ENCODE measurements at places on chromosomes 5 and 9.

DNA sequence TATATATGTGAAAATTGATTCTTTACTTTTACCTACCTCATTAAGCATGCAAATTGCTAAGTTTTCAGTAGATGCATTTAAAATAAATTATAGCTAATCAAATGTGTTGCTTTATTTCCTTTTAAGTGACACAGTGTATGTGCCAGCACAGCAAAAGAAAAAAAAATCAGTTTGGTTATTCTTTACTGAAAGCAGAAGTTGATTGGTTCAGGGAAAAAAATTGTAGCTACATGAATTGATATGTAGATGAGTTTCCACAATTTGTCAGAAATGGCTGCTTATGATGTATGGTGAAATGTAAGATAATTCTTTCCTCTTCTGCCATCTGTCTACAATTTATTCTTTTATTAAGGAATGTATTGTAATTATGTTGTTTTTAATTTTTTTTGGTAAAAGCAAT, 57.8 kb downstream of the PARP8 start:
- no peak for DNase-seq

- no peak for DNase-seq
Measured at GRCh38 chr5:82211855-82212572, 66.1 kb downstream of the RPS23 start.

DNA sequence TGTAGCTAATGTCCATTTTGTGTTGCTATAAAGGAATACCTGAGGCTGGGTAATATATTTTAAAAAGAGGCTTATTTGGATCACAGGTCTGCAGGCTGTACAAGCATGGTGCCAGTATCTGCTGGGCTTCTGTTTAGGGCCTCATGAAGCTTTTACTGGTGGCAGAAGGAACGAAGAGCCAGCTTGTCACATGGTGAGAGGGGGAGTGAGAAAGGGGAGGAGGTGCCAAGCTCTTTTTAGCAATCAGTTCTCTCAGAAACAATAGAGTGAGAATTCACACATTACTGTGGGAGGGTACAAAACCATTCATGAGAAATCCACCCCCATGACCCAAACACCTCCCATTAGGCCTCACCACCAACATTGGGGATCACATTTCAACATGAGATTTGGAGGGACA, 340.9 kb downstream of the RASEF start:
- DNase-seq, result no peak

- no peak for DNase-seq
Measured at GRCh38 chr9:117368684-117369230, 46.1 kb downstream of the ASTN2 start.

GRCh38 chr9:131480258-131480657, 22.5 kb upstream of the POMT1 start:
- DNase-seq, result no peak

DNA sequence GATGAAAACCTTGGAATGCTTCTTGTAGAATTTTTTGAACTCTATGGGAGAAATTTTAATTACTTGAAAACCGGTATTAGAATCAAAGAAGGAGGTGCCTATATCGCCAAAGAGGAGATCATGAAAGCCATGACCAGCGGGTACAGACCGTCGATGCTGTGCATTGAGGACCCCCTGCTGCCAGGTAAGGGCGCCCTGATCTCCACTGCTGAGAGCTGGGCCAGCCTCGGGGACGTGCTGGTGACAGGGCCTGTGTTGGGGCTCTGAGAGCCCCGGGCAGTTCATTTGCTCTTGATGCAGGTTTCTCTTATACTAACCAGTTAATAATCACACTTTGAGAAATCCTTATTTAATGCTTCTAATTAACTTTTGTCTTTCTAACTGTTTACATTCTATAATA, 33.0 kb downstream of the TENT4A start:
- no peak for DNase-seq

GRCh38 chr5:87210076-87210475, 57.6 kb upstream of the RASA1 start:
- no peak for DNase-seq

- DNase-seq, result peak; percentile 8
Measured at GRCh38 chr9:22446589-22446949, at the start of gene DMRTA1. DMRTA1 (plus strand) TSS chr9:22446824; CDS start chr9:22447066, 242 bp downstream.

- no peak for DNase-seq
Measured at GRCh38 chr5:148839960-148840359, 13.5 kb downstream of the ADRB2 start.

DNA sequence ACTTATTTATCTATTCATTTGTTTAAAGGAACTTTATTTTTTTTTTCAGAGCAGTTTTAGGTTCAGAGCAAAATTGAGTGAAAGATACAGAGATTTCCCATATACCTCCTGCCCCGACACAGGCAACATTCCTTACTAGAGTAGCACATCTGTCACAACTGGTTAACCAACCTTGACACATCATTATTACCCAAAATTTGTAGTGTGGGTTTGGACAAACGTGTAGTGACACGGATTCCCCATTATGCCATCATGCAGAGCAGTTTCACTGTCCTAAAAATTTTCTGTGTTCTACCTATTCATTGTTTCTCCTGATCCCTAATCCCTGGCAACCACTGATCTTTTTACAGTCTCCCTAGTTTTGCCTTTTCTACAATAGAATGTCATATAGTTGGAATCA, 57.3 kb upstream of the LHFPL2 start:
- no peak for DNase-seq

DNA sequence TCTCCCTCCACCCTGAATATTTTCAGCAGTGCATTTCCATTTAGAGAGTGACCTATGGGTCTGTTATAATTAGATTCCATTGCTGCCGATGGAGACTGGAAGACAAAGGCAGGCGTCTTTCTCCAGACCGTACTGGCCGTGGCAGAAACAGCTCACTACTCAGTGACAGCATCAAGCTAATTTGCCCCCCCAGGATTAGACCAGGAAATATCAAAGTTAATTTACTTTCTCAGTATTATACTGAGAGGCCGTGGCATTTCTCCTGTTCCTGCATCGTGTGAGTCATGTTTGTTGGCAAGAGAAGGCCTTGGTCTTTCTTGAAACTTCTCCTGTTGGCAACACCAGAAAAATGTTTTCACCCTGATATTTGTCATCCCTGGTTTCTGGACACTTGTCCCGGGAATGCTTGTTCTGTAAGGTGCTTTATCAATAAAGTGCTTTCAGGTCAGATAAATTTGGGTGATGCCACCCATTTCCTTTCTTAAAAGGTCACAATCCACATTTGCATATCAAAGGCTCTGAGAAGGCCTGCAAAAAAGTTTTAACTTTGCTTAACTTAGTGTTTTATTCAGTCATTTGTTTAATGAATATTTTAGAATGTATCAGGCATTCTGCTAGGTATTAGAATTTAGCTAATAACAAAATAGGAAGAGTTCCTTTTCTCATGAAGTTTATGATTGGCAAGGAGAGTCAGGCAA, 28.4 kb downstream of the SV2C start:
- DNase-seq, result no peak

DNA sequence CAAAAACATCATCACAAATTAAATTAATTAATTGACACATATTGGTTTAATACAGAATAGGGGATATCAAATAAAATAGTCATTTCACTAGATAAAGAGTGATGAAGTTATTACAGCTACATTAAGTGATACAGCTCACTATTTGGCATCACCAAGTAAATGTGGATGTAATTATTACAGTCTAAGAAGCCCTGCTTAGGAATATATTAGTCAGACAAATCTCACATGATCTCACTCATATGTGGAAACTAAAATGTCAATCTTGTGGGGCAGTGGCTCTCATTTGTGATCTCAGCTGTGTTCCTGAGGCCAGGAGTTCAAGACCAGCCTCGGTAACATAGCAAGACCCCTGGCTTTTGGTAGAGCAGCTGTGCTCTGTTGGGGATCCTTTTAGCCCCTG, 233.4 kb upstream of the RGMB start:
- no peak for DNase-seq

DNA sequence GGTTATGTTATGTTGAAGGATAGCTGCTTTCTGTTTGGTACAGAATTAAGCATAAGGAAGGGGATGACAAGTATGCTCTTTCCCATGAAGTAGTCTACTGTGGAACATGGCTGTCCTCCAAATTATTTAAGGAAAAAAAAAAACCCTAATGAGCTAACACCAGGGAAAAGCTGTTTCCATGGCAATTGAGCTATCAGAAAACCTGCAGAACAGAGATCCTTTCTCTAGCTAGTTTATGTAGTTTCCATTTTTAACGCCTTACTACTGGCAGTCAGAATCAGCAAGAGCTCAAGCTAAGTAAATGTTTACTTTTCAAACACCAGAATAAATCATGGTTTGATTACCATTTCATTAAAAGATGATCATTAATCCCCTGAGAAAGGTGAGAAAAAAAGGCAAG, 287.4 kb upstream of the TARS1 start:
- no peak for DNase-seq

DNA sequence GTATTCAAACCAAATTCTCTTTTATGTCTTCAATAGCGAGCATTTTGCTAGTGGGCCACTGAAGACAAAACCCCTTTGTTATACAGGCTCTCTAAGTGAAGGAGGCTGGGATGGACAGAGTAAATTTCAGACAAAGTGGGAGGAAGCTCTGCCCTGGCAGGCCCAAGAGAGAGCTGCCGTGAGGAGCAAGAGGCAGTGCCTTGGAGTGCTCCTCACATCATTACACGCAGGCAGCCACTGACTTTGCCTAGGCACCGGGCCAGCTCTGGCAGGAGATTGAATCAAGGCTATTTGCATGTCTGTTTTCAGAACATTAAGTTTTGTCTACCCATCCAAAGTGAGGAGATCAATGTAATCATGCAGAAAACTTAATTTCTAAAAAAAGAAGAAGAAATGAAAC, 167.7 kb downstream of the CCDC192 start:
- DNase-seq, result no peak

- no peak for DNase-seq
Measured at GRCh38 chr5:26553079-26553478, 485.3 kb downstream of the CDH9 start.

DNA sequence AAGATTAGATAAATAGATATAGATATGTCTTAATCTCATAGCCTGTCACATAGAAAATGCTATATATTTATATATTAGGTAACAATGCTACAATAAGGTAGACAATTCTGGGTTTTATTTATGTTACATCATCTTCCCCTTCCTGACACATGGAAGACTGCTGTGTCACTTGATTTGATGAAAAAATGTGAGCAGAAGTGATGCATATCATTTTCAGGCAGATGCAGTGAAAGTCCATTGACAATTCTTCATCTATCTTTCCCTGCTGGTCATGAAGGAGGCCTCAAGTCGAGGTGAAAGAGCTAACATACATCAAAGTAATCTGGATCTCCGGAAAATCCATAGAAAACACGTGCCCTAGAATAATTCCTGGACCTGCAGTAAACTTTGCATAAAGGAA, 57.8 kb upstream of the CHD1 start:
- DNase-seq, result no peak

DNA sequence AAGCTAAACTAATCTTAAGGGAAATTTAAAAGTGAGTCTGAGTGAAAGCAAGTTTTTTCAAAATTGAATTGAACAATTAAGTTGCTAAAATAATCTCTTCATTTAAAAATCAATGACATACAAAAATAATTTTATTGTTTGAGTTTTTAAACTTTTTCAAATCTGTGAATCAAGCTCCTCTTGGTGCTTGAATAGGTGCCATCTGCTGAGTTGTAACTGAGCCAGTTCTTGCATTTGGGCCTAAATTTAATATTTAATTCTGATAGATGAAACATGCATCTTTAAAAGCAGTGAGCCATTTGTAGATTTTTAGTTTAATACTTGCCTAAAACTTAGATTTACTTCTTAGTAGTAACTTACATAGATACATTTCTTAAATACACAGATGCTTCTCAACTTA, 31.8 kb downstream of the SPATA31D1 start:
- DNase-seq, result no peak

DNA sequence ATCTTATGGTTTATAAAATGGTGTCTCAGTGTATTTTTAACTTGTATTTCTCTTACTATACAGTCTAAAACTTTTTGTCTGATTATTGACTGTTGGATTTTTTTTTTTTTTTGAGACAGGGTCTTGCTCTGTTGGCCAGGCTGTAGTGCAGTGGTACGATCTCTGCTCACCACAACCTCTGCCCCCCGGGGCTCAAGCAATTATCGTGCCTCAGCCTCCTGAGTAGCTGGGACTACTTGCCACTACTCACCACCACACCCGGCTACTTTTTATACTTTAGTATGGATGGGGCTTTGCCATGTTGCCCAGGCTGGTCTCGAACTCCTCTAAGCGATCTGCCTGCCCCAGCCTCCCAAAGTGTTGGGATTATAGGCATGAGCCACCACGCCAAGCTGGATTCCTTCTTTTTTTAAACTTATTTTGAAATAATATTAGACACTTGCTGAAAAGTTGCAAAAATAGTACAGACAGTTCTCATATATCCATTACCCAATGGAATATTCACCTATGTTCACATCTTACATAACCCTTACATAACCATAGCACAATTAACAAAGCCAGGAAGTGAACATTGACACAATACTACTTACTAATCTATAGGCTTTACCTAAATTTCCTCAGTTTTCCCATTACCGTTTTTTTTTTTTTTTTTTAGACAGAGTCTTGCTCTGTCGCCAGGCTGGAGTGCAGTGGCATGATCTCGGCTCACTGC, 47.2 kb downstream of the STOM start:
- no peak for DNase-seq

GRCh38 chr9:109244179-109245132, 76.4 kb downstream of the EPB41L4B start:
- DNase-seq, result peak; percentile 69

Measured in germinal center (tissue), 1 donor.